Hematopoietic multipotent progenitor cell (in vitro differentiated cells): ENCODE measurements at places on chromosomes 4 and X. TPM values are rescaled to one million over a fixed set of nuclear protein-coding genes. Genes with fewer than 3 reads are reported as not detected.

DNA sequence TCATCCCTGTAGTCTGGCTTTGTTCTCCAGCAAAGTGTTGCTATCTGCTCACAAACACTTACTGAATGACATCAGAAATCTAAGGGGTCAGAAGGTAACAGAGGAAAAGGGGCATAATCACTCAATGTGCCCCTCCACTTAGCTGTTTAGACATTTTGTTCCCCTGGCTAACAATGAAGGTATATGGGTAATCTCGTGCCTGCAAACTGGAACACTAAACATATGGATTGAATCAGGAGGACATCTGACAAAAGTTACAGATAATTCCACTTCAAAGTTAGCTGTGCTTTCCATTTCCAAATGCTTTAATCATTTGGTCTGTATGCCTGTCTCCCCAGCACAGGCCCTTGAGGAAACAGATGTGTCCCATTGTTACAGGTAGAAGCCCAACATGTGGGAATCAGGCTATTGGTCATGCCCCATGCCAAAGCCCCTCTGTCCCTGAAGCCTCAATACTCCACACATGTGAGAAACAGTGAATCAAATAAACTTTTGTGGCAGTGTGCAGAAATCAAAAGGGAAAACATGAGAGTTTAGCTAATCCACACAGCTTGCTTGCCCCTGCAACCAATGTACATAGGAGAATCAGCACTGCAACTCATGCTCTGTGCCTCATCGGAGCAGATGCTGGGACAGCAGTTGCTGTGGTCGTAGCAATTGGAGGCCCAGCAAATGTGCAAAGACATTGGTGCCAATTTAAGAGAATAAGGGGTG is 111.7 kb downstream of the RNF150 start:
- DNase-seq: no peak

GRCh38 chr4:139501117-139501516 is 47.2 kb downstream of the RAB33B start:
- DNase-seq: no peak

- no peak for DNase-seq
Measured at GRCh38 chrX:30637874-30638815, 15.1 kb upstream of the GK start.

GRCh38 chr4:56704089-56704871 is 23.2 kb upstream of the HOPX start:
- DNase-seq: no peak

DNA sequence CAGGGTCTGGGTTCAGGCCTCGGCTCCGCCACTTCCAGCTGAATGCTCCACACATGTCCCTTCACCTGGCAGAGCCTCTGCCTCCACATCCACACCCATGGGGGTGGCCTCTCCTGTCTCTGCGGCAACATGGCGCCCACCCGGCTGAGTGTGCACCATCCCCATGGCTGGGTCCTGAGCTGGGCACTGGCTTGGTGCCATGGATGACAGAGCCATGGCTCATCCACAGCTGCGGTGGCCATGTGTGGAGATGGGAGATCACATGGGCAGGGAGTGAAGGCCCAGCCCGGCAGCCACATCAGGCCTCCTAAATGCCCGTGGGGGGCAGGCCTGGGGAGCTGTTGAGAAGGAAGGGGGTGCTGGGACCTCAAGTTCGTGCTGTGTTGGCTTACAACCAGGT is 213.7 kb downstream of the AFAP1 start:
- DNase-seq: no peak

The FAM90A26 gene
- not detected for total RNA-seq
